ENCODE measurements at places on chromosomes 7 and 10.

DNA sequence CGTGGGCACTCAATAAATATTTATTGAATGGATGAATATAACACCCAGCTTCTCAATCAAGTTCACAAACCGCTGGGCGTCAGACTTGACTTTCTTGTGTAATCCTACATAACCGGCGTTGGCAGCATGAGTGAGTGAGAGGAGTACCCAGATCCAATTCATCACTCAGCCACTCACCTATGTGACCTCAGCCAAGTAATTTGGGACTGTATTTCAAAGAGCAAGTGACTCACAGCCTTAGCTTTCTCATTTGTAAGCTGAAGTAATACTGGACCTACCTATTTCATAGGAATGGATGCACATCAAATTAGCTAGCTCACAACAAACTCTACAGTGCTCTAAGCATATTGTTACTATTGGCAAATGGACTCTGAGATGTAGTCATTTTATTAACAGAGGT, 53.8 kb upstream of the FAM204A start:
- DNase-seq, result no peak

- no peak for DNase-seq
These were observed 8.0 kb upstream of the SLC26A4 start for GRCh38 chr7:107652642-107653041.

GRCh38 chr7:158094046-158094445, 493.6 kb downstream of the PTPRN2 start:
- no peak for DNase-seq

GRCh38 chr7:130942211-130942964, 208.4 kb upstream of the KLF14 start:
- DNase-seq, result no peak

DNA sequence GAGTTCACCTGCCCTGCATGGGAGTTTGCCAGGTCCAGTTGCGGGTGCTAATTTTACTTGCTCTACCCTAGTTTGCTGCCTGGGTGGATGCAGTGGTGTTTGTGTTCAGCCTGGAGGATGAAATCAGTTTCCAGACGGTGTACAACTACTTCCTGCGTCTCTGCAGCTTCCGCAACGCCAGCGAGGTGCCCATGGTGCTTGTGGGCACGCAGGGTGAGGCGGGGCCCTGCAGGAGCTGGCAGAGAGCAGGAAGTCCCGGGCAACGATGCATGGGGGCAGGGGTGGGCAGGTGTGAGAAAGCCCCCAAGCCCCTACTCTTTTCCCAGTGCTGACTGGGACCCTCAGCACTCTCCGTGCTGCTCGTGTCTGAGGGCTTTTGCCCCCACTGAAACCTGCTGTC, 31.3 kb downstream of the AGAP3 start:
- DNase-seq, result peak; percentile 58

DNA sequence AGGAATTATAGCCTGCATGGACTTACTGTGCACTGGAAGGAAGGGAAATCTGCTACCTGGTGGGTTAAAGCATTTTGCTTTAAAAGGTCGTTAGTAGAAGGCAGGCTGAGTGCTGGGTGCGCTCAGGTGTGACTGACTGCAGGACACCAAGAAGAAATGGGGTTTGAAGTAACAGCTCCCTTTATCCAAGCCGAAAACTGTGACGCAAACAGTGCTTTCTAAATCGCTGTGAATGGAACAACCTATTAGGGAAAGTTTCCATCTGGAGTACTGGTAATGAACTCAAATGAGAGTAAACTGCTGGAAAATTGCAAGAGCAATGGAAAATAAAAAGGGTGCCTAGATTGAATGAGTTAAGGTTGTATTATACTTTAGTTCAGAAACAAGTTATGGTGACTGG, 95.3 kb downstream of the CNNM2 start:
- DNase-seq, result no peak

DNA sequence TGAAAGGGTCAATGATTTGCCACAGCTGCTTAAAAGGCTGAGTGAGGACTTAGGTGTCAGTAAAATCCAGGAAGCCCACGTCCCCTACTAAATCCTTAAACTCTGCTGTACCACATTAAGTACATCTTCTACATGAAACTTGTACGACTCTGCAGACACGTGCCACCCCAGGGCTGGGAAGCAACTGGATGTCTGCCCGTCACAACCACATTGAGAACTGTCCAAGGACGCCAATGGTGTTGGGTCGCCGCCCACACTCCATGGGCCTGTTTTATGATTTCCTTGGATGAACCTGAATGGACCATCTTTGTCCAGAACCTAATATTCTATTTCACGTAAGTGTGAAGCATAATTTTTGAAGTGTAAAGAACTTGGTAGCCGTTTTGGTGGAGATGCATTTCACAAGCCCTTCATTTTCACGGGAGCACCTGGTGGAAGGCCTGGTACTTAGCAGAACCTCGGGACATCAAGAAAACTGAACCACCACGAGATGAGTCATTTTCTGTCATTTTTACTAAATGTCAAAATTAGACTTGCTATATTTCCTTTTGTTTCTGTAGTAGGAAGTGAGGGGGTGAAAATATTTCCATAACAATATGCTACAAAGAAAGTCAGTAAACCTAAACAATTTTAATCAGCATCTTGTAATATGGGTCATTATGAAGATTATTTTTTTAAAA, 134.9 kb downstream of the SFMBT2 start:
- no peak for DNase-seq

DNA sequence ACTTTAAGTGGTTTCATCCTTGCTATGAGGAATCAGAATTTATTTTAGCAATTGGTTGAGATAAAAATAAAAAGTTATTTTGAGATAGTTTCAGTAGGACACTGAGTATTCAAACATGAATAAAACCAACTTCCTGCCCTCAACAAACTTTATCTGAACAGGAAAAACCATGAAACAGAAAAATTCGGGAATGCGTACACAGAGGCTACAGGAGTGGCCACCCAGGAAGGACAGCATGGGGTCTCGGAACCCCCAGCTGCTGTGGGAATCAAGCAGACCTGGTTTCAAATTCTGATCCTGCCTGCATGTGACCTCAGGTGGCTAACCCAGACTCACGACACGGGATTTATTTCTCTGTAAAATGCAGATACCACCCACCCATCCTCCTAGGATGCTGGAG, 49.0 kb upstream of the GRID1 start:
- no peak for DNase-seq

DNA sequence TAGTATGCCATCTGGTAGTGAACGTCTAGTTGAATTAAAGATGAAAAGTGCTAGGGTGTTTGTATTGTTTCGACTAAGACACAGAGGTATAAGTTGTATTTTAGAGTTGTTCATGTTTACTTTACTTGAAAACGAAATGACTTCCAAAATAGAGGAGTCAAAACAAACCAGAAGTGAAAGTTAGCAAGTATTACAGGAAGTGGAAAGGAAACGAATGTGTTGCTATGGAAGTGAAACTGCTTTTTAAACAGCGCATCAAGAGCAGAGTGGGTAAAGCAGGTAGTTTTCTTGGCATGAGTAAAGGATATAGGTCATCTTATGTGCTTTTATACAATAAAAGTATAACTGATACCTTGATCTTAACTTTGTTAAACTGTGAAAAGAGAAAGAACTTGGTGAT, 20.0 kb upstream of the GALNTL5 start:
- DNase-seq, result no peak

GRCh38 chr10:78053211-78053868, 19.7 kb downstream of the RPS24 start:
- no peak for DNase-seq

DNA sequence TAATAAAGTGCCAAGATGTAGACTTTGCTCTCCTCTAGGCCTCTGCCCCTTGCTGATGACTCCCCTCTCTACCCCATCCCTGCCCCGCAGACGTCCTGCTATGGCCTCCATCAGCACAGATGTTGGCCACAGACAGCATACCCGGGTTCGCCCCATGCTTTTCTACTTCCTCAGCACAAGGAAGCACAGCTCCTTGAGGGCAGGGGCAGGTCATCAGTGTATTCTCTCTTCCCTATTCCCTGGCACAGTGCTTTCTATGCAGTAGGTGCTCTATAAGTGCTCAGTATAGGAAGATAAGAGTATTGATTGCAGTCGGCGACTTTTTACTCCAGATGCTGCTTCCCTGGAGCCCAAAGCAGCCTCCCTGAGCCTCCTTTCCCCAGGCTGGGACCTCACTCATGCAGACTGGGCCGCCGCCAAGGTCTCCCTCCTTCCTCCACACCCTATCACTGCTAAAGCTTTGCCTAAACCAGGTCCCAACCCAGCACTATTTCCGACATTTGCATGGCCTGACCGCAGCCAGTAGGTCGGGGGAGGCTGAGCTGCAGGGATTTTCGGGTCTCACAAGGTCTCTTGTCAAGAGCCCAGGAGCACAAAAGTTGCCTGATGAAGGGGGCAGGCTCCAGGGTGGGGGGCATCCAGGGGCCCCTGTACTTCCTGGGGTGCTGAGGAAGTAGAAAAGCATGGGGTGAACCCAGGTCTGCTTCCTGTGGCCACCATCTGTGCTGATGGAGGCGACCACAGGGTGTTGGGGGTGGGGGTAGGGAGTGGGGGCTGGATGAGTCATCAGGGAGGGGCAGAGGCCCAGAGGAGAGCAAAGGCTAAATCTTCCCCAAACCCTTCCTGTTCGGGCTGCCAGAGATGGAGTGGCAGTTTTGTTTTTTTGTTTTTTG, 8.0 kb downstream of the CALHM3 start:
- peak; percentile 82 for DNase-seq

DNA sequence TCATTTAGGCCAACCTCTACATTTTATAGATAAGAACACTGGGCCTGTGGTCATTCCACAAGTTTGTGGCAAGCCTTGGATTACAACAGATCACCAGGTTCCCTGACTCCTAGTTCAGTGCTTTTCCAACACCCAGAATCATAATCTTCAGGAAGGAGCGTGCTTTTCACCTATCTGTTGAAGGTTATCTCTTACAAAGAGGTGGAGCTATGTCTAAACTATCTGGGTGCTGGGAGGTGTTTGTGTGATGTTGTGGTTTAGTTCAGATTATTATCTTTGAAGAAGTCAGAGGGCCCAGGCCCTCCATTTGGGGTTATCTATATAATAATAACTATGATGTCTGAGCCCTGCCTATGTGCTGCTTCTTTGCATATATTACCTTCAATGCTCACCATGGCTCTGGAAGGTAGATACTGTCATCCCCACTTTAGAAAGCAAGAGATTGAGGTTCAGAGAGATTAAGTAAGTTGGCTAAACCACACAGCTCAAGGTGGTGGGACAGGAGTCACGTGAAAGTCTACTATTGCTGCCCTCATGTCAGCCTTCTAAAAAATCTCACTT, 24.0 kb downstream of the IL2RA start:
- no peak for DNase-seq

GRCh38 chr10:23891301-23891700, 317.6 kb upstream of the KIAA1217 start:
- DNase-seq, result no peak

DNA sequence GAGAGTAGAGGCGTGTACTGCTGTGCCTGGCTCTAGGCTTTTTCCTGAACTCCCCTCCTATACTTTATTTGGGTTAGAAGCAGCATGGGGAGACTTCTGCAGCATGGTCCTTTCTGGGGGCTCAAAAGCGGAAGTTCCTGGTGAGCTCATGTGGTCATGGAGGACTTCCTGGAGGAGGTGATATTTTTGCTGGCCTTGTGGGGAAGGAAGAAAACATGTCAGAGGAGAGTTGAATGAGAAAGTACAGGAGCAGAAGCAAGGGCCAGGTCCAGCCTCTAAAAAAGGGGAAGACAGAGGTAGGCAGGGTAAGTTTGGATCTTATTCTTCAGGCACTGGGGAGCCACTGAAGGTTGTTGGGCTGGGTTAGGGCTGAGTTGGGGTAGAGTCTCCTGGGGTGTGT, 45.5 kb downstream of the CASTOR2 start:
- no peak for DNase-seq

DNA sequence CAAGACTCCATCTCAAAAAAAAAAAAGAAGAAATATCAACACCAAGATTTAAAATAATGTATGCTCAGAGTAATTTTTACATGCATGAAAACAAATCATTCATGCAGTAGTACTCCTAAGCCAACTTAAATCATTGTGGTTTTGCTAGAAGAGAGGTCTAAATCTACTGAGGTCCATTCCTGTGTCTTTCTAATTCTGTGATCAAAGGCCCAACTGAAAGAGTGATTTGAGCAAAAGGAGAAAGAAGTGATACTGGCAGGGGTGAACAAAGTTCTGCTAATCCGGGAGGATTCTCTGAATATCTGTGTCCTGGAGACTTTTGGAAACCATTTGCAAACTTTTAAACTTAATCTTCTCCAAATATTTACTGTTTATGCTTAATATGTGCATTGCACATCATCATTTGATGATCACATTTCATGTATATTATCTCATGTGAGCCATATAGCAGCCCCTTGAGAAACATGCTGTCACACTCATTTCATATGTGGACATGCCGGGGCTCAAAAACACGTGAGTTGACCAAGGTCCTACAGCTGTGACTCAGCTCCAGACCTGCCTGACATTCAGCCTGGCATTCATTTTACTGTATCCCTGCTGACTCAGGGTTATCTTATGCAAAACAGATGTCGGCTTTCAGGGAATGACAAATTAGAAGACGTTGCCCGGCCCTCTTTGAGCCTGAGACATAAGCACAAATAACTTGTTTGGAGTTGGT, 76.4 kb downstream of the FAM107B start:
- DNase-seq, result no peak

- DNase-seq, result no peak
These were observed 19.0 kb upstream of the TRIM56 start for GRCh38 chr7:101066141-101066832.

- DNase-seq, result no peak
These were observed 117.8 kb downstream of the ABLIM1 start for GRCh38 chr10:114540236-114540635.

GRCh38 chr7:74412603-74413002, 41.1 kb upstream of the GTF2IRD1 start:
- no peak for DNase-seq

GRCh38 chr7:30038196-30038980, 10.2 kb downstream of the PLEKHA8 start:
- no peak for DNase-seq

- no peak for DNase-seq
These were observed 21.0 kb downstream of the ELFN1 start for GRCh38 chr7:1691096-1691495.

GRCh38 chr10:52883996-52884871, 111.7 kb upstream of the MBL2 start:
- DNase-seq, result no peak

DNA sequence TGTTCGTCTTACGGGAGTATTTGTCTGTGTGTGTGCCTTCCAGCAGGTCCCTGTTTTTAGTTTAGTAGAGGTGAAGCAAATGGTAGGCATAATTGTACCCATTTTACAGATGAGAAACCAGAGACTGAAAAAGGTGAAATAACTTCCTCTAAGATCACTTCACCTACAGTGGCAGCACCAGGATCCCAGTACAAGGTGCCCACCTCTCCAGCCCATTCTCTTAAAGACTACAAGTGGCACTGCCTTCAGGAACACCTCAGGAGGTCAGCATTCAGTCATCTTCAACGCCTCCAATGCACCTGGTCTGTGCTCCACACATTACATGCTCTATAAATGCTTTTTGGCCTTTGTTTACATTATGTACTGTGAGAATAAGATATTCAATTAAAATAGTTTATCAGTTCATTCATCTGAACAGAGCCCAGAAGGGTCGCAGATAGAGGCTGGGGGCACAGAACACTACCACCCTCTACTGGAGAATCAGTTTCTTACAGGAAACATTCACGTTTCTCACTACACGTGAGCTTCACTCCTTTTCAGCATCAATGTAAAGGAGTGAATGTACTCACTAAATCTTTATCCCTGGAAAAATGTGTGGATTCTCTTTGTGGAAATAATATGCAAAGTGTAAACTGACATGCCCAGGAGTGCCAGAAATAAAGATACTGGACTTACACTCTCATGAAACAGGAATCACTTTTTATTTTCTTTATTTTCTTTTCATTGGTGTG, 45.5 kb upstream of the ABLIM1 start:
- no peak for DNase-seq

- no peak for DNase-seq
These were observed 85.6 kb downstream of the RNF216 start for GRCh38 chr7:5695727-5696345.
